ENCODE measurements at places on chromosomes 1 and 21.

- DNase-seq = no peak
These were observed 311.3 kb downstream of the RGS7 start for GRCh38 chr1:241045659-241046058.

DNA sequence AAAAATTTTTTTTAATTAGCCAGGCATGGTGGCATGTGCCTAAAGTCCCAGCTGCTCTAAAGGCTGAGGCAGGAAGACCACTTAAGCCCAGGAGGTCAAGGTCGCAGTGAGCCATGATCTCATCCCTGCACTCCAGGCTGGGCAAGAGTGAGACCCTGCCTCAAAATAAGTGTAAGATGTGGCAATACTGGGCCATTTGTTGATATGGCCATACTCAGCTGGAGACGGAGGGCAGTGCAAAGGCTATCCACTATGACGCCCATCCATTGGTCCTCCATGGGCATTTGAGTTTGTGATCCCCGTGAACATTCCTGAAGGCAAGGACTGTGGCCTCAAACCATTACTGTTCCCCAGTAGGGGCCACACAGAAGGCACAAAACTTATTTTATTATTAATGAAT is 1.5 kb downstream of the CASP9 start:
- DNase-seq = no peak

DNA sequence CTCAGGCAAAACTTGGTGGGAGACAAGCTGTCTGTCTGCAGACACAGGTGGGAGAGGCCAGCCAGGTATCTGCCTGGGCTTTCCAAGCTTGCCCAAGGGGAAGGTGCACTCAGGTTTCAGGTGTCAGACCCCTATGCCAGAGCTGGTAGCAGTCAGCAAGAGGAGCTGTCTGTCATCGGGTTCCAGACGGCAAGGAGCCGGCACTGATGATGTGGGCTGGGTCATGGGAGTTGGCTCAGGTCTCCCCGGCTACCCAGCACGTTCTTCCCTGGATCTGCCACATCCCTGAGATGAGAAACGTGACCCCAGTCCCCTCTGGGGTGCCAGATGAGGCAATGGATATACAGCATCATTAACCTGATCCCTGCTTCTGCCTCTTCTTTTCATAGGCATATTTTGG is 23.0 kb downstream of the TMCC2 start:
- no peak for DNase-seq

DNA sequence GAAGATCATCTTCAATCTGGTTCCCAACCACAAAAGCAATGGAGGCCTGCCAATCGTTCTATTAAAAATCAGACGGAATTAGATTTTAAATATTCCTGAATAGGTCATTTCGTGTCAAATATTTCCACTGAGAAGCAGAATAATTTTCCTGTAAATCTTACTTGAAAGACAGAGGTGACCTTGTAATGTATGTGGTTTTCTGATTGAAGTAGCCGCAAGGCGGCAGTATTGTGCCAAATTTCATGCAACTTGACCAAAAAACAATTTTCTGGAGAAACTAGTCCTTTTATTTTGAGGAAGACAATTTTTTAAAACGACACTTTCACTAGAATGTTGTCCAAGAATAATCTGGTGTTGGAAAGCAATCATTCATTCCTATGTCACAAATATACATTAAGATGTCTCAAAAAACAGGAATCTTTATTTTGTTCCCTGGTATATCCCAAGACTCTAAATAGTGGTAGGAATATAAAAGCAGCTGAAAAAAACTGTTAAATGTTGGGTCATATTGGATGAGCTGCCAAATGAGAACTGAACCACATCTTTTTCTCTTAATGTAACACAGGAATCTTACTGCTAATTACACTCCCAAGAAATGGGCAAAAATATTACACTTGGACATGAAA is 33.6 kb downstream of the SPAG17 start:
- peak; percentile 8 for DNase-seq

DNA sequence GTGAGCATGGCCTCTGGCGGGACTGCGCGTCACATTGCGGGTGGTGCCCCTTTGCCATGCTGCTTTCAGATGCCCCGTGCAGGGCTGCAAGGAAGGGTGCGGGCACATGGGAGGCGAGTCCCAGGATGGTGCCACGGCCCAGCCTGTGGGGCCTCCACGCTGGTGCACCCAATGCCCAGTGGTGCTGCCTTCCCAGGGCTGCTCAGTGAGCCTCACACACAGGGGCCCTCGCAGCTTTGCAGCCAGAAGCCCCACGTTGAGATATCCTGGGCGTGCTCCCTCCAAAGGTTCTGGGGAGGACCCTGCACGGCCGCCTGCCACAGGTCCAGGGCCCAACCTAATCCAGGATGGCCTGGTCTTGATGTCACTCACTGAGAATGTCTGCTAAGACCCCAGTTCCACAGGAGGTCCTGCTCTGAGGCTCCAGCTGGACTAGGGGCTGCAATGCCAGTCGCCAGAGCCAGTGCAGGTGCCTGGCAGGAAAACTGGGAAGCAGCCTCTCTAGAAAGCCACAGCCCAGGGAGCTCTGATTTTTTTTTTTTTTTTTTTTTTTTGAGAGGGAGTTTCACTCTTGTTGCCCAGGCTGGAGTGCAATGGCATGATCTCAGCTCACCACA is 34.1 kb upstream of the PRSS38 start:
- no peak for DNase-seq

- DNase-seq = no peak
These were observed 83.5 kb downstream of the INTS7 start for GRCh38 chr1:211951856-211952255.

DNA sequence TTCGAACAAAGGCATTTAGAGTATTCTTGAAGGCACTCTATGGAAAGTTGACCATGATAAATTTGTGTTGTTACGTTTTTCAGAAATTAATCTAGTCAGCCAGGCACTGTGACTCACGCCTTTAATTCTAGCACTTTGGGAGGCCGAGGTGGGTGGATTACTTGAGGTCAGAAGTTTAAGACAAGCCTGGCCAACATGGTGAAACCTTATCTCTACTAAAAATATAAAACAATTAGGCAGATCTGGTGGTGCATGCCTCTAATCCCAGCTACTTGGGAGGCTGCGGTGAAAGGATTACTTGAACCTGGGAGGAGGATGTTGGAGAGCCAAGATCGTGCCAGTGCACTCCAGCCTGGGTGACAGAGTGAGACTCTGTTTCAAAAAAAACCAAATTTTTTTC is 130.6 kb upstream of the BRINP3 start:
- DNase-seq = no peak

DNA sequence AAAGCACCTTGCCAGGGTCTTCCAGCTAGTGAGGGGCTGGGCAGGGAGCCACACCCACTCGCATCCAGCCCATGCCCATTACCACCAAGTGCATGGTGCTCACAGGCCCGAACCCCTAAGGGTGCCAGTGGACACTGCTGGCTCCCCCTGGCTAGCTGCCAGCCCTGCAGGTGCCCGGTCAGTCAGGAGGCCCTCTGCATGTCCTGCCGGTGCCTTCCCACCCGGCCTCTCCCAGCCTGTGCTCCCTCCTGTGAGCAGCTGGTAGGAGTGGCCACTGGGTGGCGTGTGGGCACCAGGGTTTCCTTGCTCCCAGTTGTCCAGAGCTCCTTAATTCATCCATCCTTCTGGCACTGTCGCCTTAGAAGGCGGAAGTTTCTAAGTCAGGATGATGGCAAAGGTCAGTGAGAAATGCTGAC is 33.4 kb downstream of the QSOX1 start:
- no peak for DNase-seq

GRCh38 chr1:95042286-95042685 is 30.5 kb downstream of the ALG14 start:
- DNase-seq = no peak

GRCh38 chr21:33362044-33362555 is 37.3 kb downstream of the IFNAR1 start:
- DNase-seq = no peak

GRCh38 chr21:46116189-46116775 is 18.4 kb downstream of the COL6A2 start:
- no peak for DNase-seq

- DNase-seq = no peak
These were observed 1588.9 kb upstream of the PRMT6 start for GRCh38 chr1:105467549-105467948.

- no peak for DNase-seq
These were observed 8.3 kb downstream of the XCL2 start for GRCh38 chr1:168535536-168535935.

DNA sequence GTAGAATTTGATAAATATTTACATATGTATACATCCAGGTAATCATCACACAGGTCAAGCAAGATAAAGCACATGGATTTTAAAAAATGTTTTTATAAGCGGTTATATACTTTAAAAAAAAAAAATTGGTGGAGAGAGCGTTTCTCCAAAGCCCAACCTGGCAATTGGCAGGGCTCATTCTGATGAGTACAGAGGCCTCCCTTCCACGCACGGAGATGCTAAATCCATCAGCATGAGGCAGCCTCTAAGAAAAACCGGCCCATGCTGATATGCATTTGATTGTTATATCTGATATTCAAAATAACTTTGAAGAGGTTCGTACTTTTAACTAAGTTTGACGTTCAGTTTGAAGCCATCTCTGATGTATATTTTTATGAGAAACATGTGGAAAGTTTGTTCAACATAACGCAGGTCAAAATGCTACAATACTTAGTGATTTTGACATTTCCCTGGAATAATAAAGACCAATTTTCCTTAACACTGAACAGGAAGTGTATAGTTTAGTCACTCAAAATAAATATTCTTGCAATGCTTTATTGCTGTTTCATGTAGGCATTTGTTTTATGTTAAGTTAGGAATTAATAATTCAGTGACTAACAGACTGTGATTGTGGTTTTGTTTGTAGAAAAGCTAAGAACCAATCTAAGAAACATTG is 151.7 kb downstream of the NR5A2 start:
- DNase-seq = no peak

GRCh38 chr1:109499661-109500536 is 6.0 kb downstream of the CYB561D1 start:
- no peak for DNase-seq

DNA sequence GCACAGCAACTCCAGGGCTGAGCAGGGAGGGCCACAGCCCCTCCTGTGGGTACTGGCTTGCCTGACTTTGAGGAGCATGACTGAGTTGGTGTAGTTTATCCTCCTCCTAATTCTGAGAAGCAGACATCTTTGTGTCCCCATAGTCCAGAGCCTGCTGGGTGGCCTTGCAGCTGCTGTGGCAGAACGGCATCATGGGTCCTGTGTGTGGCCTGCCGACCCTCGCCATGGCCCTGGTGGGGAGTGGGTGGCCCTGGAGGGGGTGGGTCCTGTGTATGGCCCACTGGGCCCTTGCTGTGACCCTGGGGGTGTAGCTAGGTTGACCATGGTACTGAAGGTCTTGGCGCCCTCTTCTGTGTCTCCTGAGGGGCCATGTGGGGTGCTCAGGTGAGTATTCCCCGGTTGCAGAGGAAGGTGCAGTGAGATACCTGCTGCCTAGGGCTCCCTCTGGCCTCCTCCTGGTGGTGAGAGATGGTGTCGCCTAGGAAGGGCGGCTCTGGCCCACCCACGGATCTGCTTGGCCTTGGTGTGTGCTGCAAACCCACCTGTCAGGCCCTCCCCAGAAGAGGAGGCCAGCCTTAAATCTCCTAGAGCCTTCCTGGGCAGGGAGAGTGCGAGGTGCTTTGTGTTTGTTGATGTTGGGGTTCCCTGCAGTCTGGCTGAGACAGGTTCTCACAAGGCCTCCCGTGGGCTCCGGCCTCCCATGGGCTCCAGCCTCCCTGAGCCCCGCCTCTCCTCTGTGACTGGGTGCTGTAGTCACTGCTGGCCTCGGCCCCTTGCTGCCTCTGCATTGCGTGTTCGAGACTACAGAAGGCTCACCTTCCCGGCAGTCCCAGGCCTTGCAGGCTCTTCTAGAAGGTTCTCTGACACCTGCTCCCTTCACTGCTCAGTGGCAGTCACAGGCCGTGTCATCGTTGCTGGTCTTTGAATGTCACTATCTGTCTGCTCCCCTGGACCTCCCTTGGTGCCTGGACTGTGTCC is 7.8 kb downstream of the SNAP47 start:
- DNase-seq = no peak

GRCh38 chr1:93023281-93023680 is 55.8 kb upstream of the MTF2 start:
- no peak for DNase-seq

DNA sequence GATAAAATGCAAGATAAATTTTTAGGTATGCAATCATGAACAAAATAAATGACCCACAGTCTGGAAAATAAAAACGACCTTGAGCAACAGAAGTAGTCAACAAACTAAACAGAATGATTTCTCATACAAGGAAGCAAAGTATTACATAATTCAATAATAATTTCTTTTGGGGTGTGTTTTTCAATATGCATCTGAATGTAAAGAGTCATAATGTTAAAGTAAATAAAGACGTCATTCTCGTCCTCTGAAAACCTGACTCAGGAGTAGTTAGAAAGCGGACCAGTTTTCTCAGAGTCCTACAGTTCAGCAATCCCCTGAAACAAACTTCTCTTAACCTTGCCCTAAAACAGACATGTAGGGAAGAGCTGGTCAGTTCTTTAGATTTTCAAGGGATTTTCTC is 18.6 kb downstream of the CDC42BPA start:
- DNase-seq = no peak

GRCh38 chr1:29835406-29835805 is 599.1 kb downstream of the PTPRU start:
- no peak for DNase-seq

DNA sequence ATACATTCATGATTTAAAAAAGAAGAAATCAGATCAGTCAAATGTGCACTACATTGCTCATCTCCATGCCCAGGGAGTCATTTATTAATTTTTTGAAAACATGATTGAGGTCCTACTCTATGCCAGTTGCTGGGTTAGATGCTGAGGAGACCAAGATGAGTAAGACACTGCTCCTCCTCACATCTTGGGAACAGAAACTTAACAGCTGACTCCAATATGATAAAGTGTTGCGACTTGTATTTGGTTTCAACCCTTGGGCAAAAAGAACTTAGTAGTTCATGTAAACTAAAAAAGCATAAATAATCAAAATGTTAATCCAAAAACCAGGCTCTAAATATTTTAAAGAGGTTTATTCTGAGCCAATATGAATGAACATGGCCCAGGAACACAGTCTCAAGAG is 56.9 kb downstream of the OPTC start:
- DNase-seq = no peak

DNA sequence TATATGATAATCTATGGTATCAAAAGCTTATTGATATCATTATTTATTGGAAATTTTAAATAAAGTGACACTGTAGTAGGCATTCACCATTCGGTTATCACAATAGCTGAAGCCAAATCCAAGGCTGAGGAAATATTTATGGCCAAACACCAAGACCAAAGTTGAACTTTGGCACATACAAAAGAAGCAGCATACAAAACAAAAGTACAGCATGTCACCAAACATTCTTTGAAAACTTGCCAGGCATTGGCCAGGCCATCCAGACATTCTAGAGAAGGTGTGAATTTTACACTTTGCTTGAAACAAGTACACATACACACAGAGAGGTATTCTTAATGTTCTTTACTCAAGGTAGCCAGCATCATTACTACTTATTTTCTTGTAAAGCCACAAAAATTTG is 544.4 kb upstream of the CXADR start:
- no peak for DNase-seq

- no peak for DNase-seq
These were observed 18.0 kb downstream of the SERTAD4 start for GRCh38 chr1:210250665-210250997.

DNA sequence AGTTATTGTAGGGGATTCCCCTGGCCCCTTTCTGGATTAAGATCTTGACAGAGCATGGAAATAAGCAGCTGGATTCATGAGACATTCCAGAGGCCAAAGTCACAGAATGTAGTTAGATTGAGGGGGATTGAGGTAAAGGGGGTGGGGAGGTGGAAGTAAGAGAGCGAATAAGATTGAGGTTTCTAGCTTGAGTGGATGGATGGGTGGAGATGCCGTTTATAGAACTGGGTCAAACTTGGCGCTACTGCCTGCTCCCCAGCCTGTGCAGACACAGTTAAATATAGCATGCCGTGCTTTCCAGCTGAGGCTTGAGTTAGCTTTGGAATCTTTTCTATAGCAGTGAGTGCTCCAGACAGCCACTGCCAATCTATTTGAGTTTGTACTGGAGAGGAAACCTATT is 85.7 kb downstream of the DYRK1A start:
- DNase-seq = no peak

Data from GM12878 (cell line).